ENCODE measurements at places on chromosomes 7 and 10.

DNA sequence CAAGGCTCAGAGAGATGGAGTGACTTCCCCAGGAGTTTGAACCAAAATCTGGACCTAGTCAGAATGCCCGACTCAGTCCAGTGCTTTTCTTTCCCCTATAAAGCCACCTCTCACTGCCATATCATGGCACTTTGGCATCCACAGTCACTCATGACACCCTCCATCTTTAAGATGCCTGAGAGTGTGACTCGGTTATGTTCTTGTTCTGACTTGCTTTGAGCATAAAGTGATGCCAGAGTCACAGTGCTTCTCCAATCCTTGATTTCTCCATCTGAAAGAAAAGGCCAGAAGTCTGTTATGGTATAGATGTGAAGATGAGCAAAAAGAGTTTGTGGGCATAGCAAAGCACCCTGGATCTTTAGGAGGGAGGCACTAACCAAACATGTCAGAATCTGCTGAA lies 538.1 kb downstream of the SORCS1 start:
- no peak for DNase-seq

DNA sequence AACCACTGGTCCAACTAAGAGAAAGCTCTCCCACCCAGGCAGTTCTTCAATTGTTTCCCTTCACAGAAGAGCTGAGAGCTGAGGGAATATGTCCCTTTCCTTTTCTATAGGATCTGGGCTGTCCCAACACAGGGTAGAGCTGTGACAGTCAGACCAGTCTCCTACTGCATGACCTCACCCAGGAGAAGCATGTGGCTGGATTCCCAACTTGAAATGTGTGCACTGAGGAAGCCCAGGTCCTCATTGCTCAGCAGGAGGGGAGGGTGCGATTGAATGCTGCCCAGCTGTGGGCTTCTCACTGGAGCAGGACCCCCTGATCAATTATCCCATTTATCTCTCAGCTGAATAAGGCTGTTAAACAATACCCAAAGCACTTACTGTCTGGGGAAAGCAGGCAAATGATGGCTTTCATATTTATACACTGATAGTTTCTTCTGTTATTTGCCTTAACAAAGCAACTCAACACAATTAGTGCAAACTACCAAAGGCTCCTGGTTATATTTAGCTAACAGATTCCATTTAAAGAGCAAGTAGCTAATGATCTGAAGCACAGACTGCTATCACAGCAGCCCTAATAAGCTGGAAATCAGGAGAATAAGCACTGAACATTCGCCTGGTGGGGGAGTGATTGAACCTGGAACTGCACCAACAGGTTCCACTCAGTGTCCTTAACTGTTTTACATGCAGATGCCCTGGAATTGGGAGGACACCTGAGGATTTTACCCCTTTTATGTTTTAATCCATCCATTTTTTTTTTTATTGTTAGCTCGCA lies 508.8 kb downstream of the CCSER2 start:
- no peak for DNase-seq

DNA sequence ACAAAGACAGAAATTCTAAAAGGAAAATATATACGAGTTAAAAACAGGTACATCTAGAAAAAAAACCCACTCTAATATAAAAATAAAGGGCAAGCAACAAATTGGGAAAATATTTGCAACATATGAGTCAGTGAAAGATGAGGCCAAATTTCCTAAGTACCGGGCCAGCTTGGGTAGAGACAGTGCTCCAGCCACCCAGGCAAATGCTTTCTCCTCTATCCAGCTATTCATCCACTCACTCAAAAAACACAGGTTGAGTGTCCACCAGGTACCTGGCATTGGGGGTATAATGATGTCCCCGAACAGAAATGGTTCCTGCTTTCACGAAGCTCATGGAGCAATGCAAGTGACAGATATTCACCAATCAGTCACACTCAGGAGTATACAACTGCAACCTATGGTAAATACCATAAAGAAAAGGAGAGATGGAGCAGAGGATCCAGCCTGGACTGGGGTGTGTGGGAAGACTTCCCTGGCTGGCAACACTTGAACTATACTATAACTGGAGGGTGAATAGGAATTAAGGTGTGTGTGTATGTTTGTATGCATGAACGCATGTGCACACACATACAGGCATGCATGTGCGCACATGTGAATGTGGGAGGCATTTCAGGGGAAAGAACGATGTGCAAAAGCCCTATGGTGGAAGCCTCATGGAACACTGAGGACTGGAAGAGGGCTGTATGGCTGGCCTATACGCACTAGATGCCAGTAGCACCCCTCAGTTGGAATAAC lies 2.3 kb downstream of the ARHGAP22 start:
- no peak for DNase-seq

- DNase-seq = no peak
These were observed 73.0 kb upstream of the ADRB1 start for GRCh38 chr10:113970641-113971040.

DNA sequence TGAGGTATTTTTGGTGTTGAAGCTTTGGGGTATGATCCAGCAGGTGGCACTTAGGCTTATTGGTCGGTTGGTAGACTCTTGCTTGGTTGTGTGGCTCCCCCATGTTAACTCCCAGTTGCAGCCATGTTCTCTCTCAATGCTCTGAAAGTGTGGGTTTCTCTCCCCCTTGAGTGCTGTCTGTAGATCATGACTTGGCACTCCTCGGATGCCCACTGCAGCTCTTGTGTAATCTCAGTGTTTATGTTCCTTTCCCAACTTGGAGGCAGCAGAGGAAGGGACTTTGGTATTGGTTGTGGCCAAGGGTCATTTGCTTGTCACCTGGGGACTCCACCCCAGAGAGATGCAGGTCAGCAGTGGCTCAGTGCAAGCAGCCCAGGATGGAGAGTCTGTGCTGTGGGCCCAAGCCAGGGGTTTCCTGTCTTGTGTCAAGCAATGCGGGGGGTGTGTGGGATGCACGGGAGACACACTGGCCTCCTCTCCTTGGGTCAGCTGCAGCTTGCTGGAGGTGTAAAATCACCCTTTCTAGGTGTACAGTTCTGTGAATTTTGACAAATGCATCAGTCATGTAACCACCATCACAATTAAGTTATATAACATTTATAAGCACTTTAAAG lies 36.9 kb downstream of the PIK3CG start:
- DNase-seq = peak; percentile 24

- DNase-seq = no peak
These were observed at the start of gene LBX1 for GRCh38 chr10:101229266-101230182. Gene LBX1, minus strand, starts transcription at chr10:101229463. Its CDS starts 648 bp downstream, at chr10:101228815.

DNA sequence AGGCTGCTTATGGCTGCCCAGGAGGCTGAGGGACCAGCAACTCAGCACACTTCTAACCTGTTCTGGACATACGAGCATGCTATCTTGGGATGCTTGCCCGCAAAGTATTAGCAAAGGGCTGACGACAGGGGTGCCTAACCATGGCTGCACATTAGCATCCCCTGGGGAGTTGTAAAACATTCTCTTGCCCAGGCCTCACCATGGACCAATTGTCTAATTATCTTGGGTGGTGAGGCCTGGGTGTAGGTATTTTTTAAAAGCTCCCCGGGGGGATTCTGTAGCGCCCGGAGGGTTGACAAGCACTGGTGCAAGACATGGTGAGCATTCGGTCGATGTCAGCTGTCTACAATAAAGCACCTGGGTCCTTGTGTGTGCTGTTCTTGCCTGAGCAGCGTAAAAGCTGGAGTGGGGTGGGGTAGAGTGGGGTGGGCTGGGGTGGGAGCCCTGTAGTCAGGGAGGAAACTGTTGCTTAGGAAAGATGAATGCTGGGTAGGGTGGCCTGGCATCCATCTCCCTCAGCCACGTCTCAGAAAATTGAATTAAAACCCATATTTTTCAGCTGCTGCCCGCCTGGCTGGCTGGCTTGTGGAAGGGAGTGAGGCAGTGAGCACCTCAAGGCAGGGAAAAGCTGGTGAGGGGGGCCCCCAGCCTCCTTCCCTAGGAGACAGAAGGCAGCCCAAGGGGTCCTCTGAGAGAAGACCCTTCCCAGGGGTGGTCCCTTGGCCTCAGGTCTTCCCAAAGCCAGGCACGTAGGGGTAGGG lies 2.9 kb upstream of the ADCYAP1R1 start:
- DNase-seq = no peak

DNA sequence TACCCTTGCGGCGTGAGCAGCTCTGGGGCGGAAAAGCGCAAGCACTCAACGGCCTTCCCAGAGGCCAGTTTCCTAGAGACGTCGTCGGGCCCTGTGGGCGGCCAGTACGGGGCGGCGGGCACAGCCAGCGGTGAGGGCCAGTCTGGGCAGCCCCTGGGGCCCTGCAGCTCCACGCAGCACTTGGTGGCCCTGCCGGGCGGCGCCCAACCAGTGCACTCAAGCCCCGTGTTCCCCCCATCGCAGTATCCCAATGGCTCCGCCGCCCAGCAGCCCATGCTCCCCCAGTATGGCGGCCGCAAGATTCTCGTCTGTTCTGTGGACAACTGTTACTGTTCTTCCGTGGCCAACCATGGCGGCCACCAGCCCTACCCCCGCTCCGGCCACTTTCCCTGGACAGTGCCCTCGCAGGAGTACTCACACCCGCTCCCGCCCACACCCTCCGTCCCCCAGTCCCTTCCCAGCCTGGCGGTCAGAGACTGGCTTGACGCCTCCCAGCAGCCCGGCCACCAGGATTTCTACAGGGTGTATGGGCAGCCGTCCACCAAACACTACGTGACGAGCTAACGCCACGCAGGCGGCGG lies 12.6 kb downstream of the TRIM8 start:
- DNase-seq = no peak

- DNase-seq = no peak
These were observed 258.3 kb downstream of the RELN start for GRCh38 chr7:103731169-103731568.

- DNase-seq = peak; percentile 25
These were observed 4.9 kb downstream of the SMARCD3 start for GRCh38 chr7:151243408-151244195.

Measured in inflammatory macrophage treated with lipopolysaccharide for 4 hours (primary cell).